ENCODE measurements at places on chromosomes 6 and 20.

- DNase-seq, result no peak
Observed at GRCh38 chr20:50540620-50541605, 30.7 kb downstream of the PTPN1 start.

- no peak for DNase-seq
Observed at GRCh38 chr6:123925350-123925749, 121.7 kb downstream of the NKAIN2 start.

DNA sequence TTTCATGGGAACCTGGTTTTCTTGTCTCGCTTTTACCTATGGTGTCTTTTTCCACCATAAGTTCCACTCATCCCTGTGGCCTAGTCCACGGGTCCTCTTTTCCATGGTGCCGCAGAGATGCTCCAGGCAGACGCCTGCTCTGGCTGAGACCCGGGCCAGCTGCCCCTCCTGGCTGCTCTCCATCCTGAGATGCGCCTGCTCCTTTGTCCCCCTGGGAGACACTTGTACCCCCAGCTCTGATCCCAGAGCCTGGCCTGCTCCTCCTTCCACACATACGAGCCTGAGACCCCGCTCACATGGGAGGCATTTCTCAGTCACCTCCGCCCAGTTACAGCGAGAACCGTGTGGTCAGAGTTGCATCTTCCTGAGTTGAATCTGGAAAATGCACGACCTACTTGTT is 29.6 kb downstream of the RNASET2 start:
- DNase-seq, result no peak

GRCh38 chr6:18262702-18263417 is 1.5 kb downstream of the DEK start:
- peak; percentile 40 for DNase-seq

DNA sequence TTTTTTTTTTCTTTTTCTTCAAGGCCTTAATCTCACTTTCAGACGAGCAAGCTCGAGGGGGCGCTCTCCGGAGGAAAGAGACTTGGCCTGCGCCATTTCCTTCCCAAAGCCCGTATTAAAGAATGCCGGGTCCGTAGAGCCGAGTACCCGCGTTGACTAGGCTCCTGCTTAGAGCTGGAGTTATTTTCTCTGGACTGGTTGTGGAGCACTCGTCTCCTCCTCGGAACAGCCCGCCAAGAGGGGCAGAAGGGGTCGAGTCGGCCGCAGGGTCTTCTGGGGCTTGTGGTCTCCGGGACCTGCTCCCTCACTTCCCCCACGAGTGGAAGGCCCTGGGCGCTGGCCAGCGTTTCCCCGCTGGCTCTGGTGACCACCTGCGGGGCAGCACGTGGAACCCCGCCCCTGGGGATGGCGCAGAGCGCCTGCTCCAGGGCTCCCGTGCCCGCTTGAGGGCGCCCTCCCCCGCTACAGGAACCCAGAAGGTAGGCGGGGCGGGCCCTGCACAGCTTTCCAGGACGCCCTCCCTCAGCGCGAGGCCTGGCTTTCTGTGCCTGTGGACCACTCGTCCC is 2.7 kb upstream of the MEI4 start:
- peak; percentile 91 for DNase-seq

GRCh38 chr20:5482791-5483190 is 166.0 kb upstream of the PROKR2 start:
- no peak for DNase-seq

- DNase-seq, result no peak
Observed at GRCh38 chr20:15415908-15416307, 1078.5 kb upstream of the FLRT3 start.

DNA sequence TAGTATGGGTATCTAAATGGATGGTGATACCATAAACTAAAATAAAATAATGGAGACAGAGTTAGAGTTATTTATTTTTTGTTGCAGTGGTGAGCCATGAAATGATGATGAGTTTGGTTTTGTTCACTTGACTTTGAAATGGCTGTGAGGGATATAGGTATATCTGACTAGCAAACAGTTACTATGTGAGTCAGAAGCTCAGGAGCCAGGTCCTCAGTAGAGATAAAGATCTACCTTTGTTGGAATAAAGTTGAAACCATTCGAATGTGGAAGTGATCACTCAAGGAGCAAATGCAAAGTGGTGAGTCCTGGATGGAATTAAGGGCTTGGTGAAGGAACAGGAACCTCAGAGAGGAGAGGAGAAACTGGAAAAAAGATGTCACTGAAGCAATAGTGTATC is 86.0 kb upstream of the TPD52L1 start:
- no peak for DNase-seq

- DNase-seq, result no peak
Observed at GRCh38 chr20:43942667-43943285, 28.1 kb downstream of the TOX2 start.

- peak; percentile 40 for DNase-seq
Observed at GRCh38 chr6:164344801-164345291, 930.3 kb downstream of the QKI start.

- no peak for DNase-seq
Observed at GRCh38 chr20:25310921-25311728, 63.2 kb downstream of the PYGB start.

DNA sequence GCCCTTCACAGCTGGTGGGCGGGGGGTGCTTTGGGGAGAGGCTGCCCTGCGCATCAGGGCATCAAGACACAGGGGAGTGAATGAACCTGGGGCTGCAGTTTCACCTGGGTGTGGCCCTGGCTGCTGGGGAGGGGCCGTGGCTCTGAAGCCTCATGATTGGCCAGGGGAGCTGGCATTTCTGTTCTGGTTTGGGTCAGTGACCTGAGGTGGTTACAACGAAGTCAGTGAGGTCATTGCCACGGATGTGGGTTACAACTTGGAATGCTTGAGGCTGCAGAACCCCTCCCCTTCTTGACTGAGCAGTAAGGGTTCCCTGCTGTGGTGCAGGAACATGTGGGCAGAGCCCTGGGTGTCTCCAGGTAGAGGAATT is 3.0 kb downstream of the TCEA2 start:
- DNase-seq, result peak; percentile 87

DNA sequence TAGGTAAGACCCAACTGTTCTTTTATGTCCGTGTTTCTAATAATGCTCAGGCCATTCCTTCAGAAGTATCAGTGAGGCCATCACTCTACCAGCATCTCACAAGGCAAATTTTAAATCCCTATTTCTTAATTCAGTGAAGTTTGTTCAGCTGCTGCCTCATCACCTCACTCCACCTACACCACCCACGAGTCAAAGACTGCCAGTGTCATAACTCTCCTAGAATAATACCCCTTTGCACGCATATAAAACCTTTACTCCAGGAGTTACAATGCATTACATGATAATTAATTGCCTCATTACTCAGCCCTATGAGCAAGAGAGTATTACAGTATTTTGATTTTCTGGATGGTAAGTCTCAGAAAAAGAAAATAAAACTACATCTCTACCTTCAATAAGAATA is 793.6 kb downstream of the TFAP2A start:
- no peak for DNase-seq

- peak; percentile 81 for DNase-seq
Observed at GRCh38 chr20:62707276-62707920, 1.2 kb upstream of the NTSR1 start.

- DNase-seq, result no peak
Observed at GRCh38 chr6:75691012-75691411, 58.0 kb upstream of the MYO6 start.

- no peak for DNase-seq
Observed at GRCh38 chr20:3896853-3897583, 7.8 kb downstream of the PANK2 start.

- DNase-seq, result no peak
Observed at GRCh38 chr6:149881066-149881766, 16.7 kb downstream of the RAET1E start.

GRCh38 chr6:9499709-9500108 is 915.2 kb downstream of the TFAP2A start:
- no peak for DNase-seq

DNA sequence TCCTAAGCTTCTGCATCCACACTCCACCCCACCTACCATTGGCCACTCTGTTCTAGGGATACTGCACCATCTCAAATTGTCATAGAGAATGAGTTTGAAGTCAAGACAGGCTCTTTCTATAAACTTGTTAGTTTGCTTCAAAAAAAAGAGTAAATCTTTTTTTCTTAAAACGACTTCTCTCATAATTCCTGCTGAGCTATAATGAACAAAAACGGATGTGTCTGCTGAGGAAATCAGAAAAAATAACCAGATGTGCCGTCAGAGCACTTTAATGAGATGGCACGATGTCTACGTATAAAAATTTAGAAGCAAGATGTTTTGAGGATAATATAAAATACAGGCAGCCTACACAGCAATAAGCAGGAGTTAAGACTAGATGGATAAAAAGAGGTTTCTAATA is 24.0 kb upstream of the DDO start:
- no peak for DNase-seq

DNA sequence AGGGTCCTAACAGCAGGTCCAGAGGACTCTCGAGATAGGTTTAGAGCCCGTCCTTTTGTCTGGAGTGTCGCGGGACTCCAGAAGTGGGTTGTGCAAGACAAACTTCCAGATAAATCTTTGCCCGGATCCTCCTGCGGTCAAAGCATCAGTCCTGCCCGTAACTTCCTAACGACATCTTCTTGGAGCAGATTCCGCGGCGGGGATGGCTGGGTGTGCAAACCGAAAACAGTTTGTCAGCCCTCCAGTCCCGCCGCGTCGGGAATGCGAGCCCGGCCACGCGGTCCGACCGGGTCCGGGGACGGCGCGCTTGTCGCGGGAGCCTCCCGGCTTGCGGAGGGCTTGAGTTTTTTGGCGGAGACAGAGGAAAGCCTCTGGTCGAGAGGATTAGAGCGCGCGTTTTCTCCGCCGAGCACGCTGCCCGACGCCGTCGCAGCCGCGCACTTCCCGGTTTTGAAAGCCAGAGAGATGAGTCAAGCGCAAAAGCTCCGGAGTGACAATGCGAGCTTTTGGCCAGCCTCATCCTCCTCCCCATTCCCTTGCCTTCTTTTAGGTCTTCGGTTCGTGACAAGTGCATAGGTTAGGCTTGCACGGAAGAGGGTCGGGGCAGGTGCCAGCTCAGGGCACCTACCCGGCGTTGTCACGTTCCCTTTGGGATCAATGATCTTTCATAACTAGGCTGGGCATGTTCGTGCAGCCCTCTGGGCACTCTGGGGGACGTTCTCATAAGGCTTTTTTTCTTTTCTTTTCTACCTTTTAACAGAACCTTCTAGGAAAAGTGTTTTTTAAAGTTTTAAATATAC is 91.3 kb upstream of the PRDM1 start:
- peak; percentile 77 for DNase-seq

- no peak for DNase-seq
Observed at GRCh38 chr6:112665815-112666214, 318.7 kb downstream of the RFPL4B start.

DNA sequence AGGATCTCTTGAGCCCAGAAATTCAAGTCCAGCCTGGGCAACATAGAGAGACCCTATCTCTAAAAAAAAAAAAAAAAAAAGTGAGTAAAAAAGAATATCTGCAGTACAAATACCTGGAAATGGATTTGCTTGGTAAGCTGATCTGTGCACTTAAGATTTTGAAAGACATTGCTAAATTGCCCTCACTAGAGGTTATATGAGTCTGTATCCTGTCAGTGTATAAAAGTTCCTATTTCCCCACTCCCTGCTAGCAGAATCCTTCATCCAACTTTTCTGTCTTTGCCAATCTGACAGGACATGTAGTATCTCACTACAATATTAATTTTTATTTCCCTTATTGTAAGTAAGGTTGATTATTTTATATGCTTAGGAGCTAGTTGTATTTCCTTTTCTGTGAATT is 36.1 kb downstream of the BICRAL start:
- no peak for DNase-seq

- no peak for DNase-seq
Observed at GRCh38 chr20:58645412-58645968, 5.6 kb upstream of the STX16 start.

DNA sequence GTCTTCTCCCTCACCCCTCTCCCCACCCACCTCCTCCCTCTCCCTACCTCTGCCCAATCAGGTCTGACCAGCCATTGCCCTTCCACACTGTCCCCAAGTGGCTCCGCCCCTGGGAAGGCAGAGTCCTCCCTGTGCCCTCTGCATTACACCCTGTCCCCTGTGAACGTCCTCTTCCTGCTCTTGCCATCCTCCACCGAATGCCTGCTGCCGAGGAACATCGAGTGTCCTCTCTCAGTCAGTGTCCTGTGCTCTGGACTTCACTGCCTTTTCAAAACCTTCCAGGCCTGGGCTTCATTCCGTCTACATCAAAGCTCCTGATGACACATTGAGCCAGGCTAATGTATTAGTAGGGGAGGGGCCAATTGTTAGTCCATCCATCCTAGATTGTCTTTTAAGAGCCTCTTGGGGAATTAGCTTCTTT is 3.3 kb upstream of the PACSIN1 start:
- DNase-seq, result peak; percentile 82

DNA sequence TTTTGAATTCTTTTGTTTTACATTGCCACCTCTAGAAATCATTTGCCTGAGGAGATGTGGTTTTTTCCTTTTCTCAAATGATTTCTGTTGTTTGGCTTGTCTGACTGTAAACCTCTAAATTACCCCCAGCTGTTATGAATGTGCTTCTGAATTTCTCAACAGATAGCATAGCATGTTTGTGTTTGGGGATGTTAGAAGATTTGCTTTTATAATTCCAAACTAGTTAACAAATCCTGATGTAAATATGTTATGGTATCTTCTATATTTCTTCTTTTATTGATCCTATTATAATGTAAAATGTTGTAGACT is 31.6 kb upstream of the EZR start:
- DNase-seq, result no peak

GRCh38 chr6:3026791-3027626 is 27.3 kb downstream of the NQO2 start:
- peak; percentile 6 for DNase-seq

GRCh38 chr6:95413789-95414188 is 163.5 kb upstream of the MANEA start:
- DNase-seq, result peak; percentile 0

- no peak for DNase-seq
Observed at GRCh38 chr6:165545806-165546205, 117.2 kb downstream of the PDE10A start.

GRCh38 chr20:49846206-49846807 is 33.7 kb downstream of the SLC9A8 start:
- peak; percentile 60 for DNase-seq

DNA sequence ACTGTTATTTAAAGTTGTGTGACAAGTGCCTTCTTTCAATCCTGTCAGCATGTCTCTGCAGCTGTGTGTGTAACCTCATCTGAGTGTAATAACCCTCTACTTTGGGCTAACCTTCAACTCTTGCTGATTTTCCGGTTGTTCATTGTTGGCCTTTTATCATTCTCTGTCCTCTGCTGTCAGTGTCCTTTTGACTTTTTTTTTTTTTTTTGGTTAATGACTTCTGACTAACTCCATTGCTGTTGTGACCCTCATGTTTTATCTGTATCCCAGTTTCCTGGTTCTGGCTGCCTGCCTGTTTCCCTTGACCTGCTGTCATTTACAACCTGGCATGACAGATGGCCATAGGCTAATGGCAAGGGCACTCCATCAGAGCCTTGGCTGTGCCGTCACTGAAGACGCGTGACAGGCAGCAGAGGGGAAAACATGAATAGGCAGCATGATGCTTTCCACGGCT is 145.7 kb upstream of the MAN1A1 start:
- no peak for DNase-seq
